ENCODE measurements at places on chromosomes 7 and 10. TPM values are rescaled to one million over a fixed set of nuclear protein-coding genes. Genes with fewer than 3 reads are reported as not detected.

Gene CACNB2
- polyA plus RNA-seq: 16.3 TPM

Gene NRCAM
- 23.2 TPM for polyA plus RNA-seq

Gene NCAPG2
- polyA plus RNA-seq: 42.7 TPM

Gene GIMAP7
- 30.0 TPM for polyA plus RNA-seq

Gene CCDC6
- 25.8 TPM for polyA plus RNA-seq

Gene EPO
- not detected for polyA plus RNA-seq

Gene EVX1
- not detected for polyA plus RNA-seq

Gene ZNF804B
- polyA plus RNA-seq: 0.09 TPM

Gene STAG3
- polyA plus RNA-seq: 21.1 TPM

Gene TAS2R16
- polyA plus RNA-seq: not detected
